ENCODE measurements at places on chromosomes 16 and 17.

DNA sequence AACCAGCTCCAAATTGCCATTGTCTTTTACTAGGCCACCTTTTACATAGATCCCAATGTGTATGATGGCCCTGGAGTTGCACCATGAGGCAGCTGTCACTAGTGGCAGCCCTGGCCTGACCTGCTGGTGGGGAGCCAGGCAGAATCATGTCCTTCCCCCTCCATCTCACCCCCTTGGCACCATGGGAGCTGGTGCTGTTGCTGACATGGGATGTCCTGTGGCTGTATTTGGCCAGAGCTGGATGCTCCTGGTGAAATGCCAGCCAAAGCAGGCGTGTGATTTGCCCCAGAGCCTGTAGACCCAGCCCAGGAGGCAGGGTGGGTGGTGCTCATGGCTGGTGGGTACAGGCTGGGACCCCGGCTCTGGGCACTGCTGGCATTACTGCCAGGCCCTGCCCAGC is 18.6 kb downstream of the SLC12A3 start:
- no peak for DNase-seq

- peak; percentile 90 for DNase-seq
Measured at GRCh38 chr17:60391471-60392041, 377 bp downstream of the USP32 start.

DNA sequence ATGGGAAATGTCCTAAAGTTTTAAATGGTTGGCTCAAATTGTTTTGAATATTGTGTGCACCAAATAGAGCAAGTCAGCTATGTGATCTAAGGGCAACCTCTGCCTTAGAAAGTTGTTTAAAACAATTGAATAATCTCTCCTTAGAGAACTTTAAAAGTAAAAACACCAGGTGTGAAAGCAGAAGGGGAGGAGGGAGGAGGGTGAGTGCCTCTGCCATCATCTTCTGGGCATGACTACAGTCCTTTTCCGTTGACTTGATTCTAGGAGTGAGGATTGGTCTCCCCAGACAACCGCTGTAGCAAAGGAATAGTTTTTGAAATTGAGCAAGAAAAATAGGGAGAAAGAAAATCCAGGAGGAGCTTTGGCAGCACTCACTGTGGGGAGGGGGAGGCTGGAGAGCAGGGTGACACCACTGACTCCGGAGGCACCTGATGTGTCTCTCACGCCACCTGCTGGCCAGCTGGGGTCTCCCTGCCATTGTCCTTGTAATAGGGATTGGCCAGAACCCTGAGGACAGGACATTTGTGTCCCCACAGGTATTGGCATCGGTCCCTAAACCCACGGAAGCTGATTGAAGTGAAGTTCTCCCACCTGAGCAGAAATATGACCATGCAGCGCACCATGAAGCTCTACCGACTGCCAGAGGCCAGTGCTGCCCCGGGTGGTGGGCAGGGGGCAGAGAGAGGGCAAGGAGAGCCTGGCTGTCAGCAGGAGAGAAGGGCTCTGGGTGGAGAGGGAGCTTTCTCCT is 33.3 kb downstream of the PLCD3 start:
- DNase-seq = peak; percentile 93

GRCh38 chr17:2338315-2338657 is 985 bp downstream of the SGSM2 start:
- DNase-seq = peak; percentile 13

DNA sequence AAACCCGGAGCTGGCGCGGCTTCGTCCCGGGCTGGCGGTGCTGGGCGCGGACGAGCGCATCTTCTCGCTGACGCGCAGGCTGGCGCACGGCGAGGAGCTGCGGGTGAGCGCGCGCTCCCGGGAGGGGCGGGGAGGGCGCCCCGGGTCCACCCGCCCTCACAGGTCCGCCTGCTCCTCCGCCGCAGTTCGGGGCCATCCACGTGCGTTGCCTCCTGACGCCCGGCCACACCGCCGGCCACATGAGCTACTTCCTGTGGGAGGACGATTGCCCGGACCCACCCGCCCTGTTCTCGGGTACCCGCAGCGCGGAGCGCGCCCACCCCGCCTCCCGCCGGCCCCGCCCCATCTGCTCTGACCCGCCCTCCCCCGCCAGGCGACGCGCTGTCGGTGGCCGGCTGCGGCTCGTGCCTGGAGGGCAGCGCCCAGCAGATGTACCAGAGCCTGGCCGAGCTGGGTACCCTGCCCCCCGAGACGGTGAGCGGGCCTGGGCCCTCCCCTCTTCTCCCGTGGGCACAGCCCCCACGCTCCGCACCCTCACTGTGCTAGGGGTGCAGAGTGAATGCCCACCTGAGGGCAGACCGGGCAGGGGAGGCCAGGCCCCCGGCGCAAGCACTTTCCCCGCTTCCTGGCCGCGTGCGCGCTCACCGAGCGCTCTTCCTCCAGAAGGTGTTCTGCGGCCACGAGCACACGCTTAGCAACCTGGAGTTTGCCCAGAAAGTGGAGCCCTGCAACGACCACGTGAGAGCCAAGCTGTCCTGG is 1.4 kb downstream of the HAGHL start:
- DNase-seq = peak; percentile 68

GRCh38 chr16:66318505-66318904 is 48.0 kb upstream of the CDH5 start:
- DNase-seq = no peak
